T-helper 1 cell (primary cell): ENCODE measurements at places on chromosomes 16 and 17.
A peak's percentile ranks its signal among the peaks of the same experiment; 100 is the strongest.

DNA sequence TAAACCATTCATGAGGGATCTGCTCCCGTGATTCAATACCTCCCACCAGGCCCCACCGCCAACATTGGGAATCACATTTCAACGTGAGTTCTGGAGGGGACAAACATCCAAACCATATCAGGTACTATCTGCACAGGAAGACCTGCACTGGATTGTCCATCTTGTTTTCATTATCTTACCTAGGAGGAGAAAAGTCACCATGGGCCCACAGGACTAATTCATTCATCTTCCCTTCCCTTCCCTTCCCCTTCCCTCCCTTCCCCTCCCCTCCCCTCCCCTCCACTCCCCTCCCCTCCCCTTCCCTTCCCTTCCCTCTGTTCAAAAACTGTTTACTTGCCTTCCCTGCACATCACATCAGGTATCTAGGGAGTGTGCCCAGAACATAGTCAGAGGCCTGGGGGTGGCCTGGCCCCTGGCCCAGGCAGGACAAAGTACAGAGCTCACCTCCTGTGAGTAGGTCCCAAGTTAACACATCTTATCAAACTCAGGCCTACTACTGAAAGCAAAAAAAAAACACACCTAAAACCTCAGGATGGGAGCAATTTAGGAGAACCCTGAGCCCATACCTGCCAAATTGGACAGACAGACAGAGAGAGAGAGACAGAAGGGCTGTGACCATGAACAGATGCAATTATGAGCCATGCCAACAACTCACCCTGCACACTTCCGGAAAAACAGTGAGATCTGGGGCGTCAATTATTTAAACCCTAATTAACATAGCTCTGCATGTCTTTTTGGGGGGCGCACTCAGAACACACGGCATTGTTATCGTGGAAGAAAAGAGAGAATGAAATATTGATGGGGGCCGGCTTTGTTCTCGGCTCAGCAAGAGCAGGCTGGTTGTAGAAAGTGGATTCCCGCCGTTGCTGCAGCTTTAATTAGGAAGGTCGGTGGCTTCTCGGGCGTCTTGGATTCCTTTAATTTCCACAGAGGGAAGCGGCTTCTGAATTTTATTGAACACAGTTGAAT is 151.2 kb downstream of the IRX5 start:
- DNase-seq: no peak

- DNase-seq: no peak
Measured at GRCh38 chr17:291587-291986, 61.0 kb downstream of the RPH3AL start.

DNA sequence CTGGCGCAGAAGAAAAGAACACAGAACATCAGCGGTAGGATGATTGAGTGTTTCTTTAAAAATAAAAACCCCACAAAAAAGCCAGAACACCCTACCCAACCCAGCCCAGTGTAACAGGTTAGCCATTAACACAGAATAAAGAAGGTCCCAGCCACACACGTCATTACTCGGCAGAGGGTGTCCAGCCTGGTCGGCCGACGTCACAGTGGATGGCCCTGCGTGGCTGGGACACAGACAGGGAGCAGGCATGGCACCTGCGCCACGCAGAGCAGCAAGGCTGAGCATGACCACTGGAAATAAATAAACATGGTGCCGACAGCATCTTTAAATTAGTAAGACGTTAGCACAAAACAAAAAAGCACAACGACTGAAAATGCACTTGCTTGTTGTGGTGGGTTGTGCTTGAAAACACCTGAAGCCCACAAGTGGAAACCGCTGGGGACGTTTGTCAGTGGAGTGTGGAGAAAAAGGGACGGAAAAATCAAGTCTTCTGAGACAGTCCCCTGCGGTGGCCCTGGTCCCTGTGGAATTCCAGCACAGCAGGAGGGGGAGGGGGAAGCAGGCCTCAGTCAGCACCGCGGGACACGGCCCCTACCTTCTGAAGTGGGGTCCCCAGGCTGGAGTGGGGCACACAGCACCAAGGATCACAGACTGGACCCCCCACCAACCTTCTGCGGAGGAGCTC is 39.2 kb downstream of the SLC7A5 start:
- no peak for DNase-seq

GRCh38 chr16:65763640-65764305 is 602.7 kb upstream of the CDH5 start:
- no peak for DNase-seq

GRCh38 chr16:9870962-9871361 is 311.3 kb downstream of the GRIN2A start:
- no peak for DNase-seq

- DNase-seq: no peak
Measured at GRCh38 chr16:29702269-29702668, 23.3 kb downstream of the QPRT start.

- no peak for DNase-seq
Measured at GRCh38 chr17:74430706-74431567, 951 bp upstream of the GPRC5C start.

DNA sequence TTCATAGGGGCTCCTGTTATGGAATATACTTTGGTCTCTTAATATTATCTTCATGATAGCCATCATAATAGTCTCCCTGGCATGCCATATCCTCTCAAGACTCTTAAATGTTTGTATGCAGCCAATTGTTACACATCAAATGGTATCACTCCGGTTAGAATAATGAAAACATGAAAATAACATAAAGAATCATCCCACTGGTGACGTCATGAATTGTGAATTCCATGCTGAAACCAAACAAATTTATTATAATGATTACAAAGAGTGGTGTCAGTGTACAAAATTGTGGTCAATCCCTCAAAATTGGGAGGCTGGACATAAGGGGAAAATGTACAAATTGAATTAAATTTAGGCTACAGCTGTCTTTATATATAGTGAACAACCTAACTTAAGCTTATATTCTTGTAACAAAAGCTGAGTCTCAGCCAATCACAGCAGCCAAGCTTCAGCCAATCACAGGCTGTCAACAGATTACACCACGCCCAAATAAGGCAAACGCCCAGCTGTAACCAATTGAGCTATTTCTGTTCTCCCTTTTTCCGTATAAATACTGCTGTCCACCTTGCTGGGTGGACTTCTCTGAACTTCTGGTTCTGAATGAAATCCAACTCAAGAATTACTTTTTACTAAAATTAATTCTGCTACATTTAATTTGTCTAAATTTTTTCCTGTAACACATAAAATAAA is 156.1 kb downstream of the CHD9NB start:
- no peak for DNase-seq

- DNase-seq: no peak
Measured at GRCh38 chr16:88295671-88296436, 86.9 kb upstream of the ZNF469 start.

GRCh38 chr16:14301169-14302030 is 230.3 kb downstream of the MRTFB start:
- no peak for DNase-seq

- no peak for DNase-seq
Measured at GRCh38 chr17:3039736-3040135, 23.7 kb downstream of the OR1D5 start.

DNA sequence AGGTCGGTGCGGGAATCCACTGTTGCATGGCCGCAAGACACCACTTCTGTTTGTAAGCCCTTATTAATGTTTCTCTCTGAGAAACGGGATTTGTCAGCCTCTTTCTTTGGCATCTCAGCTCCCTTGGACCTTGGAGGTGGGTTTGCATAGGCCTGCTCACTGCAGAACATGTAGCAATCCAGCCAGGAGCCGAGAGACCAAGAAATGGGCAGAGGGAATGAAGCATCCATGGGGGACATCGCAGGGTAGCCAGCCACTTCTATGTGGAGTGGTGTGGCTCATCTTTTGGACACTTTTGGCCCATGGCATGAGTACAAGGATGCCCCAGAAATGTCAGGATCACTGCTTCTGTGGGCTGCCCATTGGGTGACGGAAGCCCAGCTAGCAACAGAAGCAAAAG is 79.4 kb downstream of the GSG1L start:
- no peak for DNase-seq

GRCh38 chr16:1285669-1286512 is 23.5 kb upstream of the UBE2I start:
- no peak for DNase-seq

GRCh38 chr16:56370875-56371659 is 54.3 kb downstream of the AMFR start:
- DNase-seq: no peak

- DNase-seq: peak; percentile 83
Measured at GRCh38 chr17:67829331-67829730, 4.0 kb downstream of the BPTF start.

DNA sequence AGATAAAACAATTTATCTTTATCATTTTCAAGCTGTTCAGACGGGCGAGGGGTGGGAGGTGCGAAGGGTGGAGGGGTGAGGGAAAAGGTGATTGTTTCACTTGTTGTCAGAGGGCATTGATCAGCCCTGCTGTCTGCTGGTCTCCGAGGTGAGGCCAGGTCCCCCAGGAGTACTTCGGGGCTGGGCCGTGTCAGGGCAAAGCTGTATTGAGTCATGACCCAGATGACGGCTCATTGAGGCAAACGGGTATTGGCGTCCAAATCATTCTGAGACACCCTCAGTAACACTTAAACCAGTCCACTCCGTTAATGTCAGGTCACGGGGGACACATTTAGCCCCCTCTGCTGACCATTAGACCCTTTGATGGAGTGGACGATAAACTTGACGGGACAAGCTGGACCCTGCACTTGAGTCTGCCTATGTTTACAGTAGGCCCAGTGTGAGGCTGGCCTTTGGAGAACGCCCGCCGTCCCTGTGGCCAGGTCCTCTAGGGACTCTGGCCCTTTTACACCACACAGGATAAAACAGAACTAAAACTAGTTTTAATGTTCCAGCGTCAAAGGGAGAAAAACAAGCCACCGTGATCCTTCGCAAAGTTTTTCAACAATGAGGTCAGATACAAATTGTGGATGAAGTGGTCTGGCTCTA is 502.2 kb upstream of the ZFHX3 start:
- no peak for DNase-seq

GRCh38 chr16:89157778-89158177 is 13.8 kb upstream of the CDH15 start:
- DNase-seq: no peak

- DNase-seq: no peak
Measured at GRCh38 chr17:77651988-77652387, 306.5 kb upstream of the TNRC6C start.

- DNase-seq: no peak
Measured at GRCh38 chr17:19410091-19410490, 941 bp upstream of the RNF112 start.

DNA sequence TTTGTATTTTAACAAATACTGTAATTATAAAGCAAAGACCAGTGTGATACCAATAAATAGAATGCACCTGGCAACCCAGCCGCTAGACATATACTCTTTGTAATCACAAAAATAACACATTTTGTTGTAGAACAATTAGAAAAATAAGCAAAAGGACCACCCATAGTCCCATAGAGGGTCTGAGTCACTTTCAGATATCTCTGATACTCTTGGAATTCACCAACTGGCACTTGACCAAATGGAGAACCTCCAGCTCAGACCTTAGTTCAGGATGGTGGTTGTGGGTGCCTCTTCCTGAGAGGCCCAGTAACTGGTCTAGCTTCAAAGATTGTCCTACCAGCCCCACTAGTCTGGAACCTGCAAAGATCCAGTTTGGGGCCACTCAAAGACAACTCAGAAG is 789 bp upstream of the TERF2 start:
- no peak for DNase-seq

DNA sequence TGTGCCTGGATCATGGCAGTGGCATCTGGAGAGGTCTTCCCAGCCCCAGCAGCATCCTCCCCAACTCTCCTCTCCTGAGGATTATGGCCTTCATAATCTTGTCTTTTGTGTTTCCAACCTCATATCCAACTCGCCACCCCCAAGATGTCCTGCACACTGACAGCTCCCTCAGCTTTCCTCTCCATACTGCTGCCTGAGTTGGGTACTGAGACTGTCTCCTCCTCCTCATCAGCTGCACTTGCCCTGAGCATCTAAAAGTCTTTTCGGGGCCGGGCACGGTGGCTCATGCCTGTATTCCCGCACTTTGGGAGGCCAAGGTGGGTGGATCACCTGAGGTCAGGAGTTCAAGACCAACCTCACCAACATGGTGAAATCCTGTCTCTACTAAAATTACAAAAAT is 2.0 kb downstream of the CD300LB start:
- no peak for DNase-seq

GRCh38 chr16:64933885-64934284 is 188.0 kb downstream of the CDH11 start:
- DNase-seq: no peak

DNA sequence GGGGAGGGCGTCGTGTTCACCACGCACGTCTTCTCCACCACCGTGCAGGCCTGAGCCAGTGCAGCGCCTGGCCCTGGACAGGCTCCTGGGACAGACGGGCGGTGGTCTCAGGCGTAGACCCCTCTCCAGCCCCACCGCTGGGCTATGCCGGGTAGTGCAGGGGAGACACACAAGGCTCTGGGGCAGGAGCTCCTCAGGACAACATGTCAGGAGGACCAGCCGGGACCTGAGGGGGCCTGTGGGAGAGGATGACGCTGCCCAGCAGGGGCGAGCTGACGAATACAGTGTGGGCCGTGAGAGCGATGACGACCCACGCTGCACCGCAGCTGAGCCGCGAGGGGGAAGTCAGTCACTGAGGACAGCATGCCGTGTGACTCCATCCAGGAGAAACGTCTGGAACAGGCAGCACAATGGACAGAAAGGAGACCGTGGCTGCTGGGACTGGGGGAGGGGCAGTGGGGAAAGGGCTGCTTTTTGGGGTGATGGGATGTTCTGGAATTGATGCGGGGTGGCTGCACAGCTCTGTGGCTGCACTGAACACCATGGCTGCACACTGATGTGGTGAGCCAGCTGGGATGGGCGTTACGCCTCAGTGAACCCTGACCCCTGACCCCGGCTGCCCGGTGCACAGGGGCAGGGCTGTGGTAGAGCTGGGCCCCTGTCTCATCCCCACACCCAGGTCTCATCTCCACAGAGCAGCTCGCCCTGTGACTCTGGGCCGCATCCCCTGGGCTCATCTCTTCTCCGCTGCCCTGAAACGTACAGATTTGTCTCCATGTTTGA is 20.2 kb downstream of the DNASE1 start:
- DNase-seq: no peak

GRCh38 chr16:68194251-68194650 is 41.7 kb downstream of the ESRP2 start:
- DNase-seq: no peak
